ENCODE measurements at places on chromosomes 7 and 10.
A peak's percentile ranks its signal among the peaks of the same experiment; 100 is the strongest.

DNA sequence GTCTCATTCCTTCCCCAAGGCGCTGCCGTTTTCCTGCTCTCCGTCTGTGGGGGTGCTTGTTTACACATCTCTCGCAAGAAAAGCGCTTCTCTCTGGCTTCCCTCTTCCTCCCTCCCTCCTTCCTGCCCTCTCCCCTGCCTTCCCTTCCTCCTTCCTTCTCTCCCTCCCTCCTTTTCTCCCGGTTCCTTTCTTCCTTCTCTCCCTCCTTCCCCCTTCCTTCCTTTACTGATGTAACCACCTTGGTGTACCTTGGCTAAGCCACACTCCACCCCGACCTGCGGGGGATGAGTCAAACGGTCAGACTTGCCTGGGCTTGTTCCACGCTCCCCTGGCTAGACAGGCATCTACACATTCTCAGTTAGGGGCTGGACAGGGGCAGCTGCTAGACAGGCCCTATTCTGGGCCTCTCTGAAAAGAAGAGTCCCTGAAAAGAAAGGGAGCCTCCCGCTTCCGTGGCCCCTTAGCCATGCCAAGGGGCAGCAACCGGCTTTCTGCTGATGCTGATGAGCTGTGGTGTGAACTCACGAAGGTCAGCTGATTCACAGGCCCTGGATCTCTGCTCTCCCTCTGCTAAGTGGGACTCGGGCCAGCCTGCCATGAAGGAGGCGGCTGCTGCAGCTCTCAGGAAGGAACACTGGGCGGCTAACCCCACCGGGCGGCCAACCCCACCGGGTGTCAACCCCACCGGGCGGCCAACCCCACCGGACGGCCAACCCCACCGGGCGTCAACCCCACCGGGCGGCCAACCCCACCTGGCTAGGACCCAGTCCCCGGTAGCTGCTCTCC is 216.8 kb downstream of the TCERG1L start:
- DNase-seq: no peak

DNA sequence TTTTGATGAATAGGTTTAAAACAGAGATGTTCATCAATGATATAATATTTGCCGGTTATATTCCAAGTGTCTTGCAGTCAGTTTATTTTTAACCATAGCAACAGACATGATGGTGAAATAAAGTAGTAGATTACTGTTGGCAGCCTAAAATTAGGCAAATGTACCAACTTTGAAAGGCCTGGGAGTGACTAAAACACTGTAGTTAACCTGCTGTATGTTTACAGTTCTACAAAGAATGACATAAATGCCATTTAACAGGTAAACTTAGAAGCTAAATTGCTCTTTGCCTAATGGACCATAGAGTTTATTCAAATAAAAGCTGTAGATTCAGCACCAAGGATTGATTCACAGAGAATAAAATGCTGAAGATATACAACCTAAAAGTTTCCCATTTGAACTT is 64.1 kb downstream of the PHTF2 start:
- no peak for DNase-seq

DNA sequence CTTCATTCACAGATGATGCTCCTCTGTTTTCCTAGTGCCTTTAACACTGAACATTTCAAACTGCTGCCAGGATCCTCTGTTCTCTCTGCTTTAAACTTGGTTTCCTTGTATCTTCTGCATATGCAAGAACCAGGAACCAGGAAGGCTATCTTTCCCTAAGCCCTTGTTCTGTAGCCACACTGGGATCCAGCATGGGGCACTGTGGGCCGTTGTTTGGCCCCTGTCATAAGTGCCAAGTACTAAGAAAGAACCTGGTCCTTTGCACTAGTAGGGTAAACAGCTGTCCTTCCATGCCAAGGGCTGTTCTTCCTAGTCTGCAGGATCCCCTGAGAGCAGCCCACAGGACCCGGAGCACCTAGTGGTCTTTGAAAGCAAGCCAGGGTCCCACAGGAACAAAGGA is 49.0 kb upstream of the TRIM8 start:
- DNase-seq: no peak

DNA sequence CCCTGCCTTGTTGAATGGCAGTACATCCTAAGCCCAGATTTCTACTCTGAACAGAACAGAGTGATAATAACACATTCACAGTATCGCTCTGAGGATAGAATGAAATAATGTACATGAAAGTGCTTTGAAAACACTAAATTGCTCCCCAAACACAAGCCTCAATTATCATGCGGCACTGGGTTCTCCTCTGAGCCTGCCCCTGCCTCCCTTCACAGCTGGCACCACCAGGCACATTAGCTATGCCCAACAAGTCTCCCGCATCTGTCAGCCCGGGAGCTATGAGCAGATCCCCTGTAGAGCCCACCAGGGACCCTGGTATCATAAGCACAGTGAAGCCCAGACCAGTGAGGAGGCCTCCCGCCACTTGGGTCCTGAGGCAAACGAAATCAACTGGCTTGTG is 405.5 kb downstream of the GRID1 start:
- no peak for DNase-seq

GRCh38 chr10:59222788-59223187 is 46.3 kb downstream of the PHYHIPL start:
- no peak for DNase-seq

DNA sequence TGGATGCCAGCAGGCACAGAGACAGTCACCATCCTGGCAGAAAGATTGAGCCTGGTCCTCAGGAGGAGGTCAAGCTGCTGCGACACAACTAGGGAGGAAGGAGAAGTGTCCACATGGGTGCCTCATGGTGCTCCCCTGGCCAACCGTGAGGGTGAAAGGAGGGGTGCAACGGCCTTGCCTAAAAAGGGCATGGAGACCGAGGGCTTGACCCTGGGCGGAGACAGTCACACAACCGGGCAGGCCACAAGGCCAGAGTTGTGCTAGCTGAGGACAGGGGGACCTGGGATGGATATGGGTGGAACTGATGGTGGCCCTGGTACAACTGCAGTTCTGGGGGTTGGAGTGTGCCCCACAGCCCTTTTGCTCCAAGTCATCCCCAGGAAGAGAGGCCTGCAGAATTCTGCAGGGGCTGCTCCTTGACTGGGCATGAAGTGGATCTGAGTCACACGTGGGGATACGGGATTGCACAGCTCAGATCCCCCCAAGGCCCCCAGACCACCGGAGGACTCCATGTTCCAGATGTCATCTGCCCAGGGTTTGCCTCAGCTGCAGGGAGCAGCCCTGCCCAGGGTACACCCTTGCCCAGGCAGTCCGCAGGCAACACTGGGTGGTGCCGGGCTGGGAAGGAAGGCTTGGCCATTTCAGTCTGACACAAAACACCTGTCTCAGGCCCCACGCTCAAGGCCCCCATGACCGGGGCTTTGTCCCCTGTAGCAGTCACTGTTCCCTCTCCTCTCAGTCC is 602.3 kb upstream of the MGMT start:
- DNase-seq: no peak

DNA sequence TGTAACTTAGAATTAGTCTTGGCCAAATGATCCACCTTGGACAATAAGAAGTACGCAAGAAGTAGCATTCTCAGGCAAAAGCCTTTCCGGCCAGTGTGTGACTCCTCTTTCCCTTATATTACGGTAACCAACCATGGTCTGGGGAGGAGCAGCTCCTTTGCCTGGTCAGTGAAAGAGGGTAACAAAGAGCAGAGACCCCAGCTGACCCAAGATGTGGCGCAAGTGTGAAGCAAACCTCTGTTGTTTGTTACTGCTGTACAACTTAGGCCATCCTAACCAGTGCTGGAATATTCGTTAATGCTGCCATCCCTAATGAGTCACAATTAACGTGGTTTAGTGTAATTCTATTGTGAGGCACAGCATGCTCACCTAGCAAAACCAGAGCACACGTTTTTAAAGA is 44.0 kb downstream of the HIPK2 start:
- DNase-seq: no peak

DNA sequence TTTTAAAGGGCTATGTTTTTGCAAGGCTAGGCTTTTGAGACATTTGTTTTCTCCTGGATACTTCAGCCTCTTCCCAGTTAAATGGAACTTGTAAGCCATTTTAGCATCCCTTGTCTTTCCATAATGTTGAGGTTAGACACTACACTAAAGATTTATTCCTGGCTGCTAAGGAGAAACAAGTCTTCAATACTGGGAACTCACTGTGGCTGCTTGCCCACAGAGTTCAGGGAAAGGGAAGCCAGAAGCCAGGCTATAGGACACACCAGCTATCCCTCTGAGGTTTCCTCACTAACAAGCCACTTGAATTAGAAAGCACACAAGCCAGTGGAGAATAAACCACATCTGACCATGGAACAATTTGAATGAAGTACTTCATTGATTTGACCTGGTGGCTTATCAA is 421.7 kb upstream of the CHRM2 start:
- no peak for DNase-seq

GRCh38 chr7:5278766-5279165 is 4.0 kb upstream of the SLC29A4 start:
- DNase-seq: no peak

DNA sequence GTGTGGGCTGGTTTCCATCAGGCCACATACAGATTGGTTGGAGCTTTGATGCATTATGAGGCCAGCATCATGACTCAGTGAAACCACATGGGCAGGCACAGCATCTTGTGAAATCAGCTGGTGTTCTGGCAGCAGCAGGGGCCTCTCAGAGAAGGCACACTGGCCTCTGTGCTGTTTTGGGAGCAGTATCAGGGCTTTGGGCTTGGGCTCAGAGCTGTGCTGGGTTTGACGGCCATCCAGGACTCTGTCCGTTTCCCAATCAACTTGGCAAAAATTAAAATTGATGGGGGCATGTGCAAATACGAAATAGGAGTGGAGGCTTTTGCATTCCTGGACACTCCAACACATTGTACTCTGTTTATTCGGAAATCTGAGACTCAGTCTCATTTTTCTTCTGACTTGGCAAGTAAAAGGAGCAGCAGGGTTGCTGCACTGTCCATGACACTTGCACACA is 190.9 kb downstream of the BMPER start:
- no peak for DNase-seq

DNA sequence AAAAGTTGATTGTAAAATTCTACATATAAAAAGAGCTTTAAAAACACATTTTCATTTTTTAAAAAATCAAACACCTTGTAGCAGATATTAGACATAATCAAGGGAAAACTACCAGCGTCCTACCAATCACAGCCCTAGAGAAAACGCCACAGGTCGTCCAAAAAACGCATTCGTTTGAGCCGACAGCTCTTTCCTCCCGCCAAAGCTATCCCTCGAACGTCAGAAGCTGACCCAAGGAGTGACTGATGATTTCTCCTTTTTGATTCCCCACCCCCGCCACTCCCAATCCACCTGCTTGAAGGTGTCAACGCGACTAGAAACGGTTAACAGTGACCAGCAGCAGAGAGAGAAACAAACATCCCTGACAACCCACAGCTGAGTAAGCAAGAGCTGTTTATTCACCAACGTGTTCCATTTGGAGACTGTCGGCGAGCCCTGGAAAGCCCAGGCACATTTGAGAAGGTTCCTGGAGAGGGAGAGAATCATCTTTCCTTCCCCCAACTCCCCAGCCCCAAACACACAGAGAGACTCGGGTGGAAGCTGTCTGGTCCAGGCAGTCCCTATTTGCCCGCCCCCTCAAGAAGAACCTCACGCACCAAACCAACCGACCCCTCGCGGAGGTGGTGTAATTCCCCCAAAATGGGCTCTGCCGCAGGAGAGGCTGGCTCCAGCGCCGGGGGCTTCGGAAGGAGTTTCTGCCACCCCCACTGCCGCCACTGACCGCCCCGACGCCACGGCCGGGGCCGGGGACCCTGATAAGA is 622 bp downstream of the CPEB3 start:
- DNase-seq: no peak

DNA sequence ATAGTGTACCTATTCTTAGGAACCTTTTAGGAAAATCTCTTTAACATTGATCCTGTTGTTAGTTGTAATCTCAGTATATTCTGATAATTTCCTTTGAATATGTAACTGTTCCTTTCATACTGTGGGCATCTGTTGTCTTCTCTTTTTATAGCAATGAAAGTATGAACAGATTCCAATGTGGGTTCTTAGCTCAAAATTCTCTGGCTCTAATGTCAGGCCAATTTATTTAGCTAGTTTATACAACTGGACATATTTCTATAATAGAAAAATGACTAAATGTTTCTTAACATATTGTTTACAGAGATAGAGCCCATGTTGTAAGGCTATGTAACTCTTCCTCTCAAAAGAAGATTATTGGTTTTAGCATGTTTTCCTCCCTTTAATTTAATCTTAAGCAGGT is 363.2 kb downstream of the AUTS2 start:
- DNase-seq: no peak

GRCh38 chr10:128026615-128027300 is 99.5 kb downstream of the MKI67 start:
- no peak for DNase-seq

- peak; percentile 62 for DNase-seq
Observed at GRCh38 chr10:84156768-84157167, 16.8 kb upstream of the GPR15LG start.

DNA sequence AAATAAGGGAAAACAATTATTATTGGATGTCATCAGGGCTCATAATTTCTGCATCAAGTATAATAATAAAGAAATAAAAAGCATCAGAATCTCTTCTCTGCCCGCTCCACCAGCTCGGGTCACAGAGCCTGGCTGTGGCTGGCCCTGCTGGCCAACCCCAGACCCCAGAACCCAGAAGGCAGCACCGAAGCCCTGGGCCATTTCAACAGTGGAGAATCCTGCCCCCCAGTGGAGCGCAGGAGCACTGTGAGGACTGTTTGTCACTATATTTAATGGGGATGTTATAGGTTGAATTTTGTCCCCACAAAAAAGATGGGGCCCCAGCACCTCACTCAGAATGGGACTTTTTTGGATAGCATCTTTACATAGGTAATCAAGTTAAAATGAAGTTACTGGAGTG is 27.3 kb downstream of the DENND11 start:
- no peak for DNase-seq

GRCh38 chr7:55120501-55121198 is 101.8 kb downstream of the EGFR start:
- DNase-seq: no peak

- DNase-seq: no peak
Observed at GRCh38 chr7:46397591-46397990, 476.5 kb upstream of the IGFBP3 start.

DNA sequence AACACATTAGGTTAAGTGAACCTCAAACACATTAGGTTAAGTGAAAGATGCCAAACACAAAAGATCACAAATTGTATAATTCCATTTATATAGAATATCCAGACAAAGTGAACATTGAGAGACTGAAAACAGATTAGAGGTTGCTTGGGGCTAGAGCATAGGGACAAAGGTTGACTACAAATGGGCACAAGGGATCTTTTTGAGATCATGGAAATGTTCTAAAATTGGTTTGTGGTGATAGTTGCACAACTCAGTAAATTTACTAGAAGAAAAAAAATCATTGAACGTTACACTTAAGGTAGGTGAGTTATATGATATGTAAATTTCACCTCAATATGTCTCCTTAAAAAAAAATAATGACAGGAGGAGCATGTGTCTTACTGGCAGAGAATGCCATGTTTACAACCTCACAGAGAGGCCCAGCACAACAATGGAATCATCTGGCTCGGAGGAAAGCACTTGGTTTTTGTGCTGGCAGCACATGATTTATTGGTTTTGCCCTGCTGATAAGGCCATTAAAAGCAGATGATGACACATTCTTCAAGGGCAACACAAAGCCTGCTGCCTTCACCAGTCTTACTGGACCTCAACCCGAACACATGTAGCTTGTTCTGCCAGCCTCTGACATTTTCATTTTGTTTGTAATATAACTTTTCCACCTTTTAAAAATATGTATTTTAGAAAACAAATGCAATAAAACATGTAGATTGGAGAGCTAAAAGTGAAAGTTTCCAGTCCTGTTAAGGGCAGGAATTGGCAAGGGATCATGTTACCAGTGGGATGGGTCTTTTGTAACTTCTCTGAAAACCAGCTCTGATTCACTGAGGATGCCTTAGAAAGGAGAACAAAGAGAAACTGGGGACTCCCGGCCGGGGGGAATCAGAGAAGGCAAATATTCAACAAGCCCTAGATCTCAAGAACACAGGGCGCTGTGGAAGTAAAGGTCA is 11.9 kb upstream of the LMOD2 start:
- DNase-seq: no peak

Data from CD4-positive, alpha-beta T cell (primary cell).